ENCODE measurements at places on chromosomes 4 and X.

GRCh38 chrX:69139516-69139915, 25.7 kb downstream of the PJA1 start:
- DNase-seq = no peak

DNA sequence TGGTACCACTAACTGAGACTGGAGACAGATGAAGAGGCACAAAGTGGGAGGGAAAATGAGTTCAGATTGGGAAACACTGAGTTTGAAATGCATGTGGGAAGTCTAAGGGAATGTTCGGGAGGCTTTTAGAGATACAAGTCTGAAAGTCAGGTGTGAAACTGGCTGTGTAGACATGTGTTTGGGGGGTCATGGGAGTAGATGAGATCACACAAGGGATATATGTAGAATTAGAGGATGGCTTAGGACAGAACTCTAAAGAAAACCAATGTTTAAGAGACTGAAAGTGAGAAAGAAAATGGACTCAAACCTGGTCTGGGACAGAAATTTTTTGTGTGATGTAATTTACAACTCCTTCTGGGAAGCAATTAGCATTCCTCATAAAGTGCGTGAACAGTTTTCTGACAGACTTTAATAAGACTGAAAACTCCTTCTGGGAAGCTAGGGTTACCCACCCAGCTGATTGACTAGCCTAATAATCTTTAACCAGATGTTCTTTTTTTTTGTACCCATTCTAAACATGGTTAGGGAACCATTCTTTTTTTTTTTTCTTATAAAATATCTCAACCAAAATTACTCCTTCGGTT, 8.7 kb upstream of the JADE1 start:
- DNase-seq = no peak

GRCh38 chr4:147108409-147108808, 162.7 kb upstream of the TTC29 start:
- DNase-seq = no peak

DNA sequence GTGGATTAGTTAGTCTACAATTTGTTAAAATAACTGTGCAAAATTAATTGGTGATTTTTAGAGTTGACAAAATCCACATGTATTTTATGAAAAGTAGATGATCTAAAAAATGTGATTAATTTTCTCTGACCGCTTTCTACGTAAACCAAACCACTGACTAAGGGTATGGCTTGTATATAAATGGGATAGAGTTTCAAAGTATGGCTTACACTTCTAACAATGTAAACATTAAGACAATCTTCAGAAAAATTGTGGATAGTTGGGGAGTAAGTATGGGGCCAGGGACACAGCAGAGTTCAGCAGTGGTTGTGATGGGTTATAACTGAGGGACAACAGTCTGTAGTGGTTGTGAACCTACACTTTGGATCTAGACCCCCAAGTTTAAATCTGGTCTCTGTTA, 39.8 kb downstream of the GABRA4 start:
- DNase-seq = no peak

DNA sequence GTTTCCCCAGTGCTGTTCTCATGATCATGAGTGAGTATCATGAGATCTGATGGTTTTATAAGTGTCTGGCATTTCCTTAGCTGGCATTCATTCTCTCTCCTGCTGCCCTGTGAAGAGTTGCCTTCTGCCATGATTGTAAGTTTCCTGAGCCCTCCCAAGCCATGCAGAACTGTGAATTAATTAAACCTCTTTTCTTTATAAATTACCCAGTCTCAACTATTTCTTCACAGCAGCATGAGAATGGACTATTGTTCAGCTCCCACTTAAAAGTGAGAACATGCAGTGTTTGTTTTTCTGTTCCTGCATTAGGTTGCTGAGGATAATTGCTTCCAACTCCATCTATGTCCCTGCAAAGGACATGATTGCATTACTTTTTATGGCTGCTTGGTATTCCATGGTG, 311.7 kb upstream of the CTSO start:
- DNase-seq = no peak

Data from activated CD8-positive, alpha-beta memory T cell treated with anti-CD3 and anti-CD28 coated beads for 48 hours (primary cell).